ENCODE measurements at places on chromosomes 5 and 9.

DNA sequence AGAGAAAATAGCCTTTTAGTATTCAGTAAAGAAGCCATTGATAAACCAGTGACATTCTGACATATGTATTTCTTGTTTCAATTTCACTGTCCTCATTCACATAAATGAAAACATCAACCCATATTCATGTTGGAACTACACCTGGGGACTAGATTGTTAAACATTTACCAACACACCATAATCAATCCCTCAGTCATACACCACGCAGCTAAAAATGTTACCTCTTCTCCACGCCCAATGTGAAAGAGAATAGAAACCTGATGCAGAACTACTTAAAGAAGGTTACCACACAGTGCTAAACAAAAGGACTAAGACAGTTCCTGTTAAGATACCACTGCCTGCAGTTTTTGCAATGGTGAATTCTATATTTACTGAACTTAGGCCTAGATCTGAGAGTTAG is 518.9 kb downstream of the PRELID2 start:
- no peak for DNase-seq

- DNase-seq, result no peak
These were observed 95.8 kb downstream of the MAPKAP1 start for GRCh38 chr9:125611121-125611765.

- peak; percentile 95 for DNase-seq
These were observed 2.0 kb downstream of the PROB1 start for GRCh38 chr5:139392678-139393496.

GRCh38 chr5:14246350-14247053 is 103.4 kb downstream of the TRIO start:
- DNase-seq, result no peak

DNA sequence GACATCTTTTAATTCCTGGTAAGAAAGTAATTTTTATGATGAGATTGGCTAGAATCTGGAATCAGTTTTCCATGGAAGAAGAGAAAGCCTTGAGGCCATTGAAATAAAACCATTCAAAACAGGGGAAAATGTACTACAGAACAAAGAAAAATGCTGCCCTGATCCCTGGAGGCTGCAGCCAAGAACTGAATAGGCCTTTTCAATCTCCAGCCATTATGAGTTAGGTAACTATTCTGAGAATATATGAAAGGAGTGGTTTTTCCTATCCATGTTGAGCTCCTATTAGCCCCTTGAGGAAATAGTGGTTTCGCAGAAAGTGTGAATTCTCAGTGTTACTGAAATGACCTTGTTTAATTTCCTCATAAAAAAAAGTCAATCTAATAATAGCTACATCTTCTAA is 408.5 kb upstream of the GRAMD2B start:
- DNase-seq, result no peak

GRCh38 chr5:80468131-80468530 is 19.8 kb upstream of the FAM151B start:
- no peak for DNase-seq

- no peak for DNase-seq
These were observed 15.1 kb downstream of the GRHPR start for GRCh38 chr9:37437621-37438020.

Measured in GM12865 (cell line).